ENCODE measurements at places on chromosomes 6 and 20.

DNA sequence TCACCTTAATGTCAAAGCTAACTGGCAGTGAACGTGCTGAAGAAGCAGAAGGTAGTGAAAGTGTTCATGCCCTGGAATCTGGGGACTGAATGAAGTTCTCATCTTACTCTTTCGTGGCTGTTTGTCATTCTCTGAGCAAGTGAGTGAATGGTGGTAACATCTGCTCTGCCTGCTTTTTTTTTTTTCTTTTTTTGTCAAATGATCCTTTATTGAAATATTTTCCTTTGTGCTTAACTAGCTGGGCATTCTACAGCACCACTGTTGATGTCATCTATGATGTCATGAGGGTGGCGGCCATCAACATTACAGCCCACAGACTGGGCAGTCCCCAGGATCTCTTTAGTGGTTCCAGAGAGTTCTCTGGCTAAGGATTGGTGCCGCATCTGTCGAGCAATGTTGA, 65.2 kb downstream of the RIN2 start:
- no peak for DNase-seq

- no peak for DNase-seq
These were observed 67.1 kb downstream of the GFOD1 start for GRCh38 chr6:13420269-13420668.

- DNase-seq, result no peak
These were observed 5.2 kb upstream of the BTN2A2 start for GRCh38 chr6:26377719-26378118.

- DNase-seq, result peak; percentile 85
These were observed at the start of gene CEP162 for GRCh38 chr6:84227434-84228197. CEP162 (minus strand) TSS chr6:84227643; CDS start chr6:84226393, 1,250 bp downstream.

GRCh38 chr6:1991332-1991878, 254.0 kb downstream of the GMDS start:
- DNase-seq, result no peak

DNA sequence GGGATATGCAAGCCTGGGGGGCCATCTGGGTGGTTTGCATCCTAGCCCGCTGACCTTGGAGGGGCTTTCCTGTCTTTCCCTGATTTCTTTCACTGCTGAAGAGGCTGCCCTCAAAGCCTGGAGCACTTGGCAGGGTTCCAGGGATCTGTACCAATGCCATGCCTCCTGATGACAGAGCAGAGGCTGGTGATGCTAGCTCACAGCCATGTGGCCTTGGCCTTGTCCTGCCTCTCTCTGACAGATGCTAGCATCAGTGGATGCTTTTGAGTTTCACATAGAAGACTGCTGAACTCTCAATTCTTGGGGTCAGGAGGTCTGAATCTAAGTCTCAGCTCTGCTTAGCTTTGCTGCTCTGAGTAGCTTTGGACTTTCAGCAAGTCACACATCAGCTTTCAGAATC, 21.9 kb upstream of the RREB1 start:
- no peak for DNase-seq

GRCh38 chr20:2798814-2799213, 1.6 kb downstream of the CPXM1 start:
- no peak for DNase-seq
